Smooth muscle cell of the coronary artery (primary cell): ENCODE measurements at places on chromosomes 6 and 20. TPM values are rescaled to one million over a fixed set of nuclear protein-coding genes. Genes with fewer than 3 reads are reported as not detected.

The SLC4A11 gene
- 0.83 and 1.2 TPM in 2 replicates for total RNA-seq

The LY6G6C gene
- not detected in 2 replicates for total RNA-seq

The RSPO3 gene
- total RNA-seq = 0.08 and 26.9 TPM in 2 replicates

The SLC12A5 gene
- under 0.01 TPM in 1 of 2 replicates, not detected in the other for total RNA-seq

The OTOR gene
- total RNA-seq = not detected in 2 replicates

The AHCY gene
- total RNA-seq = 143 and 157 TPM in 2 replicates

The GLP1R gene
- total RNA-seq = not detected in 2 replicates

The HLA-DRB5 gene
- not detected in 2 replicates for total RNA-seq

The ADAM33 gene
- total RNA-seq = 0.30 and 48.6 TPM in 2 replicates
